ENCODE measurements at places on chromosomes 12 and 14.

DNA sequence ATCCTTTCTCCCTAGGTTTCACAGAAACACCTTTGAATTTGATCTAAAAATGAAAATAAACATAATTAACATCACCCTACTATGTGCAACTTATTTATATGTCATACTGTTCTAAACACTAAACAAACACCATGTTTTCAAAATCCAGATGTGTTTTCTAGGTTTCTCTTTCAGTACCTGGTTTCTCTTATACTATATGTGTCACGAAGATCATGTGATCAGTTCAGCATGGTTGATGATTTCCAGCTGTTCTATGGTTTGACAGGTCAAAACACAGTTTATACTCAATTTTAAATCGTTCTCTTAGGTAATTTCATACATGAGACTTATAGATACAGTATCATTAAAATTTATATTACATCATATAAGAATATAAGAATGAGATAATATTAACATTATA, 373.1 kb downstream of the SOX5 start:
- DNase-seq, result no peak

DNA sequence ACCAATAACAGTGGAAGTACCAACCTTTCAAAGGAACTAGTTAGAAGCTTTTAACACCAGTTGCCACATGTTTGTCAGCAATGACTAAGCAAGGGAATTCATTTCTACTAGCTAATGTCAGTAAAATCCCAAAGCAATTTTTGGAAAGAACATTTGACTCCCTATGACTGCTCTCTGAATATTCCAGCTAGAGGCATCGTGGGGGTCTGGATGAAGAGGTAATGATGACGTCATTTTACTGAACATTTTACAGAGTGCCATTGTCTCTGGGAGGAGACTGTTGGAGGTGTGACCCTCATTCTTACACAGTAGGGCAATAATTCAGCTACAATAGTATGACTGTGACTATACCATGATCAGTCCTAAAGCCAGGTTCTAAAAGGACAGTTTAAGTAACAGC, 204.8 kb downstream of the ITPR2 start:
- no peak for DNase-seq

DNA sequence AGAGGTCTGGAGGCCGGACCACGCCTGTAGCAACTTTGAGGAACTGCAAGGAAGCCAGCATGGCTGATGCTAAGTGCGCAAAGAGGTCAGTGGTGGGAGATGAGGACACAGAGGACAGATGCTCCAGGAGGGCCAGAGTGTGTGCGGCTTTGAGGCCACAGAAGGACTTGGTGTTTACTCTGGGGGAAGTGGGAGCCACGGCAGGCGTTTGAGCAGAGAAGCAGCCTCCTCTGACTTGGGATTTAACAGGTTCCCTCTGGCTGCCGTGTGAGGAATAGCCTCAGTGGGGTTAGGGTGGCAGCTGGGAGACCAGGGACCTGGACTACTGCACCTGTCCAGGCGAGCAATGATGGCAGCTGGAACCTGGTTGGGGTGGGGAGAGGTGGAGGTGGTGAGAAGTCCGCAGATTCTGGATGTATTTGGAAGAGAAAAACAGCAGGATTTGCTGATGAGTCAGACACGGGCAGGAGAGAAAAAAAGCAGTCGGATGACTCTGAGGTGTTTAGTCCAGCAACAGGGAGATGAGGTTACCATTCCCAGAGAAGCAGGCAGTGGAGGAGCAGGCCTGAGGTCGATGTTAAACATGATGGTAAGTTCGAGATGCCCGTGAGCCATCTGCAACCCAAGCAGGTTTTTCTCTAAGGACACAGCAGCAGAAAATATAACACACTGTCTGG, 143.5 kb downstream of the SCARB1 start:
- DNase-seq, result no peak

GRCh38 chr14:75268633-75269550, 9.7 kb upstream of the FOS start:
- no peak for DNase-seq

DNA sequence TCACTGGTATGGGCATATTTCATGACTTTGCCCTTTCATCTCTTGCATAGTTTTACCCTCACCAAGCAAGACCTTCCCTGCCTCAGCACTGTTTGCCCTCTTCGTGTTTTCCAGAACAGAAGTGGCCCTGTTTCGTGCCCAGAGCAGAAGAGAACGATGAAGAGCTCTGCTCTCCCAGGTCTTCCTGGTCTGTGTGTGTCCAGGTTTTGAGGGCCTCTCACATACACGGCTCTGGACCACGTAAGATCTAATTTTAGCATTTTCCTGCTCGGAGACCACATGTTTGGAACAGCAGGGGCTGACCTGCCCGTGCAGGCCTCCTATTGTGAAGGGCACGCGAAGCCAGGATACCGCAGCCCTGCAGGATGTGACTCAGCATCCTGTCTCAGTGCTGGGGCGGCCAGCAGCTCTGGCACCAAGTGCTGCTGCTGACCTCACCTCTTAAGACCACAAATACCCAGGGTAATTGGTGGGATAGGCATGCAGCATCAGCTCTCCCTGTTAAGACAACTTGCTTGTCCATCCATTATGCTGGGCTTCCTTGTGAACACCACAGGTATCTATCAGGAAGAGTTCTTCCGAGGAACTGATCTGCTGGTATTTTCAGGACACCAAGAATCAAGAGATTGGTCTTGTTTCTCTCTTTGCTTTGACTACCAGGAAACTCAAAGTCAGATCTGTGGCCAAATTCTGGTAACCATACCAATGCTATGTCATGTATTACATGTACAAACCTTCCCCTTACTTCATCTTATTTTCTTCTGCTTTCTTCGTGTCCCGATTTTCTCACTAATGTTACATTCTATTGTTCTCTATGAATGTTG, 19.0 kb downstream of the SSH1 start:
- peak; percentile 32 for DNase-seq

GRCh38 chr14:23645504-23645811, 9.3 kb downstream of the DHRS2 start:
- DNase-seq, result no peak

DNA sequence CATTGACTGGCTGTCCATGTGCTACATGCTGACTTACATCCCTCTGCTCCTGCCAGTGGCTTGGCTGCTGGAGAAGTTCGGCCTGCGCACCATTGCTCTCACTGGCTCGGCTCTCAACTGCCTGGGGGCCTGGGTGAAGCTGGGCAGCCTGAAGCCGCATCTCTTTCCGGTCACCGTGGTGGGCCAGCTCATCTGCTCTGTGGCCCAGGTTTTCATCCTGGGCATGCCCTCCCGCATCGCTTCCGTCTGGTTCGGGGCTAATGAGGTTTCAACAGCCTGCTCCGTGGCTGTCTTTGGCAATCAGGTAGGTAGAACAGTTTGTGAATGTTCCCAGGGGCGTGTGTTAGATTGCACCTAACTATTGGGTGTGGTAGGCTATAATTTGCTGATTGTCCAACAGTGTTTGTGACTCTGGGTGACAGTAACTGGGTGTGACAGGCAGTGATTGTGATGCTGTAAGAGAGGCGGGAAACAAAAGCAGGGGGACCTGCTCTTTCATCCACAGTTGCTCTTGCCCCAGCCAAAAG, 981 bp downstream of the FLVCR2 start:
- no peak for DNase-seq

DNA sequence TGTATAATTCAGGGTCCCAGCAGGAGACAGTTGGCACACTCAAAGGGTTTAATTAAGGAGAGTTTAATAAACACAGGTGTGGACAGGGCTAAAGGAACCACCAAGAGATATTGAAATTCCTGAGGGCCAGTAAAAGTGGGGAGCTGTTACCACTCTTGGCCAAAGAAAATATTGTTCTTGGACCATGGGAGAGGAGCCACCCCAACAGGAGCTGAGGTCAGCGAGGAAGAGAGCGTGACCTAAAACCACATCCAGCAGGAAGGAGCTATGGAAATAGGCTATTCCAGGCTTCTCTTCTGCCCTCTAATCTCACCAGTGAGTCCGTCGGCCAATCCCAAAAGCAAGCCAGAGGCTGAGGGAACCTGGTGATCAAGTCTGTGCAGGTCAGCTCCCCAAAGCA, 390.8 kb downstream of the MED13L start:
- no peak for DNase-seq

DNA sequence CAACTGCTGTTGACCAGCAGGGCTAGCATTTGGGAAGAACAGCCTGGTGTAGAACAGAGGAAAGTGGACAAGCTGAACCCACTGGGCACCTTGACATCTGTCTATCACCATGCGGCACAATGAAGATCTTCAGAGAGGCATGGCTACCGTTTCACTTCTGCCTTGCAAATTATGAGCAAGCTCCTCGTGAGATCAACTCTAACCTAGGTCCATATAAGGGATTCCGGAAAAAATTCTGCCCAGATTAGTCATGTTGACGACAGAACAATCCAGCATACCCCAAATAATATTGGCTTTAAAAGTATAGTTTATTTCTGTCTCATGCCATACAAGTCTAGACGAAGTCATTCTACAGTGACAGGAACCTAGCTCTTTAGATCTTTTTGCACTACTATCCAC, 91.6 kb upstream of the ATF7IP start:
- no peak for DNase-seq

GRCh38 chr14:91177073-91178034, 63.5 kb downstream of the DGLUCY start:
- peak; percentile 45 for DNase-seq

DNA sequence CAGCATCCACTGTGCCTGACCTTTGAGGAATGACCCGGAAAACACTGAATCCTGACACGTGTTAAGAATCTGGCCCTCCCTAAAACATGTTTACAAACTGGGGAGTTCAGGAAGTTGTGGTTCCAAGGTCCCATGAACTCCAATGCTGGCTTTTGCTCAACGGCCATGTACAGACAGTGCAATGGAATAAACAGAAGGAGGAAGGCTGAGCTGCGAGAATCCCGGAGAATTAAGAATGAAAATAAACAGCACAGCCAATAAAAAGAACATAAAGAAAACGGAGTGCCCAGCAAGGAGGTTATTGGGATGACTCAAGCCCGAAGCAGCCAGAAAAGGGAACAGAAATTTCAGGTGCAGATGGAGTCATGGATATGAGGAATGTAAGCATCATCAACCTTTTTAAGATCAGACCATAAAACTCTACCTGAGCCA, 32.3 kb downstream of the BCL11B start:
- DNase-seq, result no peak

DNA sequence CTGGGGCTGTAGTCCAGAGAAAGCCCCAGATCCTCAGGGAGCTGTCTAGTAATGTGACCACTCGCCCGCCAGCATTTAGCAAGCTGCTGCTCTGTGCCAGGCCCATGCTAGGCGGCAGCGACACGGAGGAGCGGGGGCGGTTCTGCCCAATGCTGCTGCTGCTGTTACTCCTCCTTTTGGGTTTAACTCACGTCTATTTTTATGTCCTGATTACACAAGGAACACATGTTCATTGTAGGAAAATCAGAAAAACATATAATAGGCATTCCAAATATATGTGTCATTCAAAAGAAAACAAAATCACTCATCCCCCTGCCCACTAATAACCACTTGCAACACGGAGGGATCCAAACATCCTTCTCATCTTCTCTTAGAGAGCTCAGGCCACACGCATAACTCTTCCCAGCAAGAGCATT, 30.4 kb downstream of the CCDC92 start:
- DNase-seq, result no peak

GRCh38 chr12:56157201-56158028, 744 bp upstream of the MYL6 start:
- DNase-seq, result peak; percentile 40

- DNase-seq, result no peak
Measured at GRCh38 chr14:96516351-96516750, 14.2 kb downstream of the PAPOLA start.

DNA sequence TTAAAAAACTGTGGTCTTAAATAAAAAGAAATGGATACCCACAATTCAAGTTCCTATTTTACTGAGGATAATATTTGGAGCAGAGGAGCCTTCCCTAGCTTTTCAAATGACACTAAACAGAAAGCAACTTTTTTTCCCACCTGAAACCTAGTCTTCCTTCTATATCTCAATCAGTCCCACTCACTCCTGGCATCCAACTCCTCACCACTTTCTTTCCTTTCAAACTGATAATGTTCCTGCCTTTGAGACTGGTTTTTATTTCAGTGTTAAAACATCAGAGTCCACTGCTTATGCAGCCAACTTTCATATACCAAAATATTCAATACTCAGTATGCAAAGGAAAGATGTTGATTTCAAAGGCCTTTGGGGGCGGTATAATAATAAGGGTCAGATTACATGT, 225.6 kb downstream of the GXYLT1 start:
- no peak for DNase-seq

GRCh38 chr14:84028080-84028604, 1501.8 kb upstream of the FLRT2 start:
- DNase-seq, result no peak

GRCh38 chr14:101604228-101604934, 43.1 kb downstream of the DIO3 start:
- no peak for DNase-seq

DNA sequence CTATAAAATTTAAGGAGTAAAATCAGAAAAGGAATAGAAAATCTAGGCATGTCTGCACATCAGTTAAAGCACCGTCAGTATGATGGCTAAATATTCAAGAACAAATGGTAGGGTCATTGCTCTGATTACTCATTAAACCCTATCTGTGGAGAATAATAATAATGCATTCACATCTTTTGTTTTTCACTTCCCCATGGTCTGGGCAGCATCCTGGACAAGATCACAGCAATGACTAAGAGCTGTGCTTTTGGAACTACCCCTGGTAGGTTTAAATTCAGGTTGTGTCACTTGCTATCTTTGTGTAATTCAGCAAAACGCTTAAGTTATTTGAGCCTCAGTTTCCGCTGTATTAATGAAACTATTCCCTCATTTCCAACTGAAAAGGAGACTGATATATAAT, 33.1 kb downstream of the C12orf42 start:
- no peak for DNase-seq

- no peak for DNase-seq
Measured at GRCh38 chr12:38915429-38916182, 10.2 kb upstream of the CPNE8 start.

DNA sequence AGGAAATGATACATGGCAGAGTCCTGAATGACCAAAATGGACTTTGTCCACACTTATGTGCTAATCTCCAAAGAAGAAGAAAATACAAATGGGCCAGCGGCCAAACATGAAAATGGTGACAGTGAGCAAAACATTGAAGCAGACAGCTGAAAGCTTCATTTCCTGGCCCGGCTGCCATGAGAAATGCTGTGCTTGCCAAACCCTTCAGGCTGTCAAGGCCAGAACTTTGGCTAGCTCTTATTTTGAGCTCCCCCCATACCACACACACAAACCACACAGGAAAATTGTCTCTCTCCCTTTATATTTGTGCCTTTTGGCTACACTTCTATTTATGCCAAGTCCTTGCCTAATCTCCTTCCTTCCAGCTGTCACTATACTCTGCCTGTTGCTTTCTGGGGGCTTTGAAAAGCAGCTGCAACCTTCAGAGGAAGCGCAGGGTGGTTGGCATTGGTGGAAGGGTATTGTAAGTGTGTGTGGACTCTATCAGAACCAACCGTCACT, 323.8 kb downstream of the RAD51B start:
- no peak for DNase-seq

GRCh38 chr12:107731366-107731765, 29.6 kb downstream of the PRDM4 start:
- DNase-seq, result no peak

- DNase-seq, result no peak
Measured at GRCh38 chr12:110575326-110575725, 7.8 kb downstream of the PPTC7 start.

GRCh38 chr12:27894309-27894708, 78.2 kb downstream of the PTHLH start:
- no peak for DNase-seq

GRCh38 chr12:106333756-106334155, 23.8 kb upstream of the POLR3B start:
- no peak for DNase-seq

GRCh38 chr14:55545779-55546178, 34.2 kb upstream of the KTN1 start:
- DNase-seq, result no peak

- DNase-seq, result no peak
Measured at GRCh38 chr14:105582639-105583038, 56.3 kb downstream of the TMEM121 start.

Measured in activated CD4-positive, alpha-beta T cell treated with anti-CD3 and anti-CD28 coated beads for 1 hour (primary cell).